Kasumi-1 (cell line): ENCODE measurements at places on chromosomes 13 and 19.

GRCh38 chr13:107271227-107271626 lies 703.3 kb upstream of the ARGLU1 start:
- peak; percentile 93 for DNase-seq

- DNase-seq, result no peak
Measured at GRCh38 chr13:106522112-106522705, 13.3 kb downstream of the EFNB2 start.

DNA sequence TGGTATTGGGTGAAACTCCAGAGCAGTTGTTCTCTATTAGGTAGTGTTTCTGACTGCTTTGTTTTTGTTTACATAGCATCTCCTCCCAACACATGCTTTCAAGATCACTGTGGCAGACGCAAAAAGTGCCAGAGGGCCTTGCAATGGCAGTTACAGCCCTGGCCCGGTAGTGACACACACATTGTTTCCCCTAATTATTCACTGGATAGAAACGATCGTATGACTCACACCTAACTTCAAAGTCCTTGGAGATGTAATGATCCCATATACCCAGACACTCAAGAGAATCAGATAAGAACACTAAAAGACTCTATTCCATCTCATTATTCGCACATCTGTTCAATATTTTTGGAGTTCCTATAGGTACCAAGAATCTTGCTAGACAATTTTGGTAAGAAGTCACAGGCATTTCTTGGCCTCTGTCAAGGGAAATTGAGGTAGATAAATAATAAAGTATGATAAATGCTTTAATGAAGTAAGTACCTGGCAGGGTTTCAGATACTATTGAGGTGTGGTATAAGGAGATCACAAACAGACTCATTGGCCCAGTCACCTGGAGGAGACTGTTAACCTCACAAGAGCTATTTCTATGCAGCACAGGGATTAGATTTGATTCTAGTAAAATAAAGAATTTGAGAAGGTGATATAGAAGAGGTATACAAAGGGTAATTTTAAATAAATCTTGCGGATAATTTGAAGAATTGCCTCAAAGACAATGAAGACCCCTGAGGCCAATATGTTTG lies 485.3 kb downstream of the SLITRK6 start:
- DNase-seq, result no peak

DNA sequence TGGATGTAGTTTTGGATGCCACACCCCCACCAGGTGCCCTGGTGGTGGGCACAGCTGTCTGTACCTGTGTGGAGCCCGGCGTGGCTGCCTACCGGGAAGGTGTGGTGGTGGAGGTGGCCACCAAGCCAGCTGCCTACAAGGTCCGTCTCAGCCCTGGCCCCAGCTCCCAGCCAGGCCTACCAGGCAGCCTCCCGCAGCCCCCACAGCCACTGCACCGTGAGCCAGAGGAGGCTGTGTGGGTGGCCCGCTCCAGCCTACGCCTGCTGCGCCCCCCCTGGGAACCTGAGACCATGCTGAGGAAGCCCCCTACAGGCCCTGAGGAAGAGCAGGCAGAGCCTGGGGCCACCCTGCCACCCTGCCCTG lies 3.5 kb downstream of the CIC start:
- DNase-seq, result no peak

GRCh38 chr19:3979289-3979673 lies 6.0 kb downstream of the EEF2 start:
- DNase-seq, result no peak

- no peak for DNase-seq
Measured at GRCh38 chr13:33490461-33491327, 205.1 kb upstream of the STARD13 start.
